HL-60 (cell line): ENCODE measurements at places on chromosomes 6 and 20.

GRCh38 chr6:1820165-1820564, 210.4 kb downstream of the FOXC1 start:
- DNase-seq = no peak

- DNase-seq = no peak
Observed at GRCh38 chr6:21694168-21694567, 100.6 kb downstream of the SOX4 start.

- DNase-seq = no peak
Observed at GRCh38 chr6:82584194-82584695, 220.6 kb downstream of the TPBG start.

GRCh38 chr6:75579951-75580350, 21.7 kb upstream of the SENP6 start:
- DNase-seq = no peak

DNA sequence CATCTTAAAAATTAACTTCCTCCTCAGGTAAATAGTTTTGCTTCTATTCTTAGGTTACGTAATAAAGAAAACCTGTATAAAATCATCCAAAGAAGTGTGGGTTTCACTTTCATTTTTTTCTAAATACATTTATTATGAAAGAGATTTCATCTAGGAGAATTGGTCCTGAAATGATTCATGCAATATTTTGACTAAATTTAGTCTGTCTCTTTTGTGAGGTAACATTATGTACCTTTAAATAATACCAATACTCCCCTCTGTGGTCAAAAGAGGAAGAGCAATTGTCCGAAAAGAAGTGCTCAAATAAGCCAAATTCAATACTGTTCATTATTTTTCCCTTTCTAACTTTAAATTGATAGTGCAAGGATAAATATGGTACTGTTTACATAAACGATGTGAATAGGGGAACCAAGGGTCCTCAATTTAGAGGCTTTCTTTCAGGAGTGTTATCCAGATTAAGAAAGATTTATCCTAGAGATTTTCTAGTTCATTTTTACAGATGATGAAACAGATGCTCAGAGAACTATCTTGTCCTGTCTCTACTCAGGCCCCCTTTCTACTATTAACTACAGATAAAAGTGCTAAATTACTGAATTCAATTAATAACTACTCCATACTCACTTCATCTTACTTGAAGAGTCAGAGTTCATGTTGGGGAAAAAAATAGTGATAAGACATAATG, 26.2 kb downstream of the CYP39A1 start:
- DNase-seq = no peak

- DNase-seq = no peak
Observed at GRCh38 chr20:8221887-8222419, 89.9 kb downstream of the PLCB1 start.

- DNase-seq = no peak
Observed at GRCh38 chr6:135128268-135128914, 52.7 kb upstream of the MYB start.

DNA sequence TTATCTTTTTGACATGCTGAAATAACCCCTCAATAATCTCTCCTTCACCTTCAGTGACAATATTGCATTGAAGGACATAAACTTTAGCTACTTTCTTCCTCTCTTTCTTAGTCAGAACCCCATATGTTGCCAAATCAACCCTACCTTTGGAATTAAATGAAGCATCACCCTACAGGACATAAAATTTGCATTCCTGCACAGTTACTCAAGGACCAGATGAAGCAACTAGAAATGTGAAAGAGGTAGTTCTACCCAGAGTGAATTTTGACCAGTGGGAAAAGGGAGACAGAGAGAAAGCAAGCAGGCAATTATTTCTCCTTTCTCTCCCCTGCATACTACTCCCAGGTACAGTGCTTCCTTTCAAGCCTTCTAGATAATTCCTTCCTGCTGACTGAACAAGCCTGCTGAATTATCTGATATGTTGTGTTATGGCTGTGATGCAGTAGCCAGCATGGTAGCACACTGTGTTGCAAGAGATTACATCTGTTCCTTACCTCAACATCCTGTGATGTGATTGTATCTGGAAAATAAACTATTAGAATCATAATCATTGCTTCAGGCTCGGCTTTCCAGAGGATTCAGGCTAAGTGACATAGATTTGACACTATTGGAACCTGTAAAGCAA, 16.6 kb downstream of the TENT5A start:
- no peak for DNase-seq

DNA sequence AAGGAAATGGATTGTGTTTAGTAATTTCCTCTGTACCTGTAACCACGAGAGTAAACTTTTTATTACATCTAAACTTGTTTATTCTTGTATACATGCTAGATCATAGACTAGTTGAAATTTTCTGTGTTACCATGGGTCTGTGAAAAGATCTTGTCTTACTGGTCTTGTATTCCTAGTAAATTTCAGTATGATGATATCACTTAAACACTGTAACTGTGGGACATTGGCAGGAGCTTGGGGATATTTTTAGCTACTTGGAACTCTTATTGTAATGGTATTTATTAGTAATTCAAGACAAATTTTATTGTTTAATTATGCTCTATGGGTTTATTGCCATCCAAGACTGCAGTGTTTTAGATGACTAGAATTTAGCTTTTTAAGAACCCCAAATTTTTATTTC, 25.9 kb upstream of the TULP4 start:
- DNase-seq = no peak

DNA sequence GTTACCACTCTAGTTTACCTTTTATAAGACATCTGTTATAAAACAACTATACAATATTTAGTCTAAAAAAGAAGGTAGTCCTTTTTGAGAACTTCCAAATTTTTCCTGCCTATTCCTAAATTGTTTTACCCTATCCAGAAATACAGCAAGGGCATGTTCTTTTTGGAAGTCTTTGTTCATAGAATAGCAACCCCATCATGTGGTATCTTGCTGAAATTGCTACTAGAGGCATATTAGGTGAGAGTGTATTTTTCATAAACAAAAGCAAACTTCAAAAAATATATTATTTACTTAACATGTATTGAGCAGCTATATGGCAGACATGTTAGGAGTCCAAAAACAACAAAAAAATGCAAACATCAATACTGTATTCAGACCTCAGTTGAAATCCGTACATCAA, 371.8 kb upstream of the NRSN1 start:
- DNase-seq = no peak

- no peak for DNase-seq
Observed at GRCh38 chr6:159168536-159169192, 536 bp upstream of the FNDC1 start.

- DNase-seq = no peak
Observed at GRCh38 chr6:51398793-51399192, 580.1 kb downstream of the TFAP2B start.

DNA sequence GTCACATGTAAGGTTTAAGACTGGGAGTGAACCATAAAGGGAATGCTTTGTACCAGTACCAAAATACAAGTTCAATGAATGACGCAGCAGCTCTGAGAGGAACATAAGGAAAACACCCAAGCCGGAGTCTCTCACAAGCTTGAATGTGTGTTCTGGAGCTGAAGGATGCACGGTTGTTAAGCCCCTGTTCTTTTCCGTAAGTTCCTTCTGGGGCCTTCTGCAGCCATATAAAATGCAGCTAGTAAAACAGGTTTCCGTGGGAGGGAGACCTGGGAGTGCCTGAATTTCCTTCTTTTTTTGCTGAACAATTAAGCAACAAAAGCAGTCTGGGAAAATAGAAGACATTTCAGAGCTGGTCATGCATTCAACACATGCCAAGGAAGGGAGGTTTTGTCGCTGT, 73.2 kb upstream of the JAG1 start:
- DNase-seq = no peak

GRCh38 chr6:107447663-107448216, 11.6 kb downstream of the PDSS2 start:
- DNase-seq = no peak
